ENCODE measurements at places on chromosomes 2 and 18.

DNA sequence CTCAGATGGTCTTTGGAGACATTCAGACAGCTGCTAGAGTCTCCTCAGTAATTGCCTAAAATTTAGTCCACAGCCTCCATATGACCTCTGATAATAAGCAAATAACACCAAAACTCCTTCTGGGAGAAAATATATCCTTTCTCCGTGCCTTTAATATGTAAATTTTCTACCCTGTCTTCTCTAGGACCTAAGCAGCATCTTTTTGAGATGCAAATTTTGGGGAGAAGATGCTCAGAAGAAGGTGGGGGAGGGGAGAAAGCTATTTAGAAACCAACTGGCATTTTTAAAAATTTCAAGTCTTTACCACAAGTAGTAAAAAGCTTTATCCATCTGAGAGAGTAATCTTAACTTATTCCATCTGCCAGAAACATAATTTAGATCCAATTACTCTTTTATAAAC is 120.4 kb upstream of the MSH6 start:
- no peak for DNase-seq

- DNase-seq = no peak
Measured at GRCh38 chr2:88828397-88829137, 137.1 kb downstream of the RPIA start.

DNA sequence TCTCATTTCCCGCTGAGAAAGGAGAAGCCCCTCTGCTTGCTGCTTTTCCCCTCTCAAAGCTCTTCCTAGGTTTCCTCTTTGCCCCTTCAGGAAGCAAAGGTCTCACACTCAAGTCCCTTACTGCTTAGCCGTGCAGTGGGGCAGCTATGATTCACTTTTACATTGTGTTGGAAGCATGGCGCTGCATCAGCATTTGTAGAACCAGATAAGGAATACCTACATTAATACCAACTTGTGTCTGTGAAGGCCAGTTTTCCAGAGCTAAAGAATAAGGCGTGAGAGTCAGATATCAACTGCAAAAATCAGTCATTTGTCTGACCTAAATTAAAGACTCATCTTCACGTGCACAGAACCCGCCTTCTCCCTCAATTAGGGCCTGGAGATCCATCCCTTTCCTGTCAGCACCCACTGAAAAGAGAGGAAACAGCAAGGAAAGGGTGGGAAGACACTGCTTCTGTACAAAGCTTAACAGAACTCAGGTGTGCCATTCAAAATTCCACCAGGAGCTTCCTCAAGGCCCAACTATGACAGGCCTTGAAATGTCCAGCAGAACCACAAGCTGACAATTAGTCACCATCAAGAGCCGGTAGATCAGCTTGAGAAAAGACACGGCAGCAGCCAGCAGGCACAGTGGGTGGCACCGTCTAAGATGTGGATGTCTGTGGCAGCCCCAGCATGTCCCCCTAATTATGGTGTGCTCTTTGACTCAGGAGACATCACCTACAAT is 16.1 kb upstream of the XDH start:
- DNase-seq = no peak

- peak; percentile 61 for DNase-seq
Measured at GRCh38 chr2:30072250-30072842, 74.5 kb upstream of the YPEL5 start.

DNA sequence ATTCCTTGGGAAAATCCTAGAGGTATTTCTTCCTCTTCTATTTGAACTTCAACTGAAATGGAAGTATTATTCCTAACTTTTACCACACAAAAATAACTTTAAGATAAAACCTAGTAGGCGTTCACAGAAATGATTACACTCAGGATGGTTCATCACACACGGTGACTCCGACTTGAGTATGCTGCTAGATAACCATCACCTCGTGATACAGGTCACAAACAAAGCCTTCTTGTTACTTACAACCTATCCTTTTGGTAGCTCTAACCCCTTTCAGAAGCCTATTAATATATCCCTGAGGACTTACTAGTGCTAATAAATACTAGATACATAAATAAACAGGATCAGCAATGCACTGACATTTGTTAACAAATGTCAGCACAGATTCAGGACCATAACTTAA is 101.0 kb upstream of the DNER start:
- no peak for DNase-seq

DNA sequence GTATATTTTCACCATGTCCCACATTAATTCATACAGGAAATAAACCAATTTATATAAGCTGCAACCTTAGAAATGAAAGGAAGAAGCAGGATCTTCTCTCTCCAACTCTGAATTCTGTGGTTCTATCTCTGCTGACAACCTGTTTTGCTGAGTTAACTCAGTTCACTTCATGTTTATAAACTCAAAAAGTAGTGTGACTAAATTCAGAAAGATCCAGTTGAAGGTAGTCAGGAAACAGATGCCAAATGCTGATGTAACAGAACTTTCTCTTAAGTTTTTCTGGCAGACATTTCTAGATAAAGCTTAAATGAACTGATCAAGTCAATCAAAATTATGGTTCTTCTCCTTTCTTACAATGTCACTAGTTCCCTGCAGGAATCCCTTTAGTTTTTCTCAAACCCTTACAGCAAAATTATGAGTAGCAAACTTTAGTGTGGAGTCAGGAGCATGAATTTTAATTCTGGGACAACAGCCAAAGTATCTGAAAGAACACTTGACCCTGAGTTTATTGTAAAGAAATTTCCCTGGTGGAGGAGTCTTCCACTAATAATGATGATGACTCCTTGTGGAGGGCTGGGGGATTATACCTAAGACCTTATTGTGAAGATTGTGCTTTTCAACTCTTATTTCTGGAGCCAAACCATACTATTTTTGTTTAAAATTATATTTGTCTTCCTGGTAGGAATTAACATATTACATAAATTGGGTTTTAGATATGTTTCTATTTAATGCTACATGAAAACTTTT is 216.9 kb downstream of the MYO3B start:
- DNase-seq = no peak

GRCh38 chr2:8641301-8641965 is 40.4 kb upstream of the ID2 start:
- peak; percentile 46 for DNase-seq

DNA sequence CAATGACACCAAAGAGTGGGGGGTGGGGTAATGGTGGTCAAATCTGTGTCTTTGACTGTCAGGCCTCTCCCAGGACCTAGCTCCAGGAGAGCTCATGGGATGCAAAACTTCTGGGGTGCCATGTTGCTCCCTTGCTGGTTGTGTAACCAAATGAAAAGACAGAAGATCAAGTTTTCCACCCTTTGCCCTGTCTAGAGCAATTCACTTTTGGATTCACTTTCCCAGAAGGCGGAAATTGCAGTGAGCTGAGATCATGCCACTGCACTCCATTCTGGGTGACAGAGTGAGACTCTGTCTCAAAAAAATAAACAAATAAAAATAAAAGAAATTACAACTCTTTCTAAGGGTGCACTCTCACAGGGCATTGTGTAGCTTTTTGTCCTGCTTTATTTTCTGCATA is 34.9 kb upstream of the PLA2R1 start:
- no peak for DNase-seq

DNA sequence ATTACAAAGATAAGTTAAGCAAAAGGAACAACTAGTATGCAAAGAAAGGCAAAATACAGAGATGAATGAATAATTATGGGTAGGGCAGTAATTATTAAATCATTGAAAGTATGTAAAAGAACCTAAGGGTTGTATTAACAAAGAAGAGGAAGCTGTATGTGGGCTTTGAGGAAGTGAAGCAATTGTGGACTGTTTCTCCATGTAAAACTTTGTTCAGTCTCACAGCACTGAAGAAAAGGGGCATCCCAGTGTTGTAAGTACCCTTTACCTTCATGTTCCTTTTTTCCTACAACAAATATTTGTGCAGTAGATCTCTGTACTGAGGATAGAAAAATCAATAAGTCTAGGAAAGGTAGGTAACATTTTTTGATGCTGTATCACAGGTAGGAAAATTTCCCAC is 388.7 kb upstream of the NRP2 start:
- no peak for DNase-seq

GRCh38 chr2:241728627-241729026 is 5.8 kb upstream of the D2HGDH start:
- no peak for DNase-seq
